ENCODE measurements at places on chromosomes 12 and 14.

DNA sequence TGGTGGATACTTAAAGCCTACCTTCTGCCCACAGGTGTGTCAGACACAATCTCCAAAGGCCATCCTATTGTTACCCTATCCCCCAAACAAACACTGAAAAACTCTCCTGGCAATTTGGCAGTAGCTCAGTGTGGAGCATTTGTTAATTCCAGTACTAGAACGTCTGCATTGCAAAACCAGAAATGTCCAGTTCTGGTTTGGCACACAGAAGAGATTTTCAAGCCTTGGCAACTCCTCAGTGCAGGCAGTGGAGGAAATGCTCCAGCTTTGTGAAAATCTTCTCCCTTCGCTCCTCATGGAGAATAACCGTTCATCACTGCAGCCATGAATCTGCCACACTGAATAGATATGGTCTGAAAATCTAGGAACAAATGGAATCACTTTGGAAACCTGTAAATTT lies 5.3 kb upstream of the SOCS2 start:
- DNase-seq: no peak

- no peak for DNase-seq
Measured at GRCh38 chr12:119460876-119461275, 126.3 kb downstream of the CCDC60 start.

GRCh38 chr12:53222806-53223261 lies 9.2 kb downstream of the RARG start:
- DNase-seq: no peak

GRCh38 chr12:68623059-68623458 lies 12.4 kb downstream of the RAP1B start:
- DNase-seq: no peak

DNA sequence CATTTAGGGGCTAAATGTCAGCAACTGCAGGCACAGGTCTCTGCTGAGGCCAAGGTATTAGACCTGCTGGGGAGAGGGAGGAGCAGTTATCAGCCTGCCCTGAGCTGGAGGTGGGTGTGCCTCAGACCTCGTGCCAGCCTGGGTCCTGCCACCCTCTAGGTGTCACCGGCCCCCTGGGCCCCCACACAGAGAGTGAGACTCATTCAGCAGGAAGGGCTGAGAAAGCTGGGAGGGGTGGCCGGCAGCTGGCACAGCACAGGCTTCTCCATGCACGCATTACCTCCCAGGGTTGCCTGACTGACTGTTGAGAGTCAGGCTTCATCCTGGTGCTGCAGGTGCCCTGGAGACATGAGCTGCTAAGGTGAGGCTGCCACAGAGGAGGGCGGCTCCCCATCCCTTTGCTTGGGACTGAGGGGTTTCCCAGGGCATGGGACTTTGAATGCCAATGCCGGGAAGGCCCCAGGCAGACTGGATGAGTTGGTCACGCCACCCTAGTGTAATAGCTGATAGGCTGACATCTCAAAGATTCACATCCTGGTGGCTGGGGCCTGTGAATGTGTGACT lies 75.3 kb upstream of the C14orf180 start:
- no peak for DNase-seq

DNA sequence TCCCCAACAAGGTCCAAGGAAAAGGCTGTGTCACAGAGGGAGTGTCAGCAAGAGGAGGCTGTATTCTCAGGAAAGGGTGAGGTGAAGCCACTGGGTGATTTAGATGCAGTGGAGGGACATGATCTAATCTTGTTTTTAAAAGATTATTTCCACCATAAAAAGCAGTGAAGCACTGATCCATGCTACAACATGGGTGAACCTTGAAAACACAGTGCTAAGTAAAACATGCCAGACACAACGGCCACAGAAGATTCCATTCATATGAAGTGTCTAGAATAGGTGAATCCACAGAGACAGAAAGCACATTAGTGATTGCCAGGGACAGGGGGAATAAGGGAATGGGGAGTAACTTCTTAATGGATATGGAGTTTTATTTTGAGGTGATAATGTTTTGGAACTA lies 12.8 kb downstream of the RITA1 start:
- no peak for DNase-seq

GRCh38 chr12:92478692-92479091 lies 224.1 kb upstream of the PLEKHG7 start:
- DNase-seq: no peak

DNA sequence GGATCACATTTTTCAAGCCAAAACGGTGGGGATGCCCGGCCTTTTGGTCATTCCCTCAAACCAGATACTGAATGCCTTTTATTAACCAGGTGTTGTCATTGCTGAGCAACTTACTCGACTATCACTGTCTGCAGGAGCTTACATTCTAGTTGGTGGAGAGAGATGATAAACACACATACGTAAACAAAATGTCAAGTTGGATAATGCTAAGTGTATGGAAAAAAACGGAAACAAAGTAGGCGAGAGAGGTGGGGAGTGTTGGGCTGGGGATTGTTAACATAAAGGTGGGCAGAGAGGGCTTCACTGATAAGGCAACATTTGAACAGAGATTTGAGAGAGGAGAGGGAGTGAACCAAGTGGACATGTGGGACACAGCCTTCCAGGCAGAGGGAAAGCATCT lies 4.5 kb downstream of the C12orf43 start:
- DNase-seq: no peak

- no peak for DNase-seq
Measured at GRCh38 chr14:68796418-68797101, 3.7 kb upstream of the ZFP36L1 start.

DNA sequence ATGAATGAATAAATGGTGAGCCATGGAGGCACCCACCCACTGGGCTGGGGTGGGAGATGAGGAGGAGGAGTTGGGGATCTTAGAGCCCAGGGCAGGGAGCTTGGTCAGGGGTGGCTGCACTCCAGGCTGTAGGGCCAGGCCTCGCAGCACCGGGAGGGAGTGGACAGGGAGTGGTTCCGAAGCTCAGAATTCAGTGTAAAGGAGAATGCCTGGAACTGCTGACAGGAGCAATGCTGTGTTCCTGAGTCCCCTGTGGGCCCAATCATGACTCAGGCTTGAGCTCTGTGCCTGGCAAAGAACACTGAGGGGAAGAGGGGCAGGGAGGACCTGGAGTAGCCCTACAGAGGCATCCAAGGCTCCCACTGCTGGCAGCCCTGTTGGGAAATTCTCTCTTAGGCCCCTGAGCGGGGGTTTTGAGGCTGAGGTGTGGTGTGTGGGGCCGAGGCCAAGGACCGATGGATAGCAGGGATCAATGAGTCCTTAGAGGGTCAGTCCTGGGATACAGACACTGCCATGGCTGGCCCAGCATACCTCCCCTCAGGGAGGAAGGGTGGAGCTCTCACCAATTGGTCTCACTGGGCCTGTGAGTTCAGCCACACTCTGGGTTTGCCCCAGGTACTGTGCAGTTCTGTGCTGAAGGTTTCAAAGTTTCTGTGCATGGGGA lies 9.5 kb upstream of the RABGGTA start:
- no peak for DNase-seq

DNA sequence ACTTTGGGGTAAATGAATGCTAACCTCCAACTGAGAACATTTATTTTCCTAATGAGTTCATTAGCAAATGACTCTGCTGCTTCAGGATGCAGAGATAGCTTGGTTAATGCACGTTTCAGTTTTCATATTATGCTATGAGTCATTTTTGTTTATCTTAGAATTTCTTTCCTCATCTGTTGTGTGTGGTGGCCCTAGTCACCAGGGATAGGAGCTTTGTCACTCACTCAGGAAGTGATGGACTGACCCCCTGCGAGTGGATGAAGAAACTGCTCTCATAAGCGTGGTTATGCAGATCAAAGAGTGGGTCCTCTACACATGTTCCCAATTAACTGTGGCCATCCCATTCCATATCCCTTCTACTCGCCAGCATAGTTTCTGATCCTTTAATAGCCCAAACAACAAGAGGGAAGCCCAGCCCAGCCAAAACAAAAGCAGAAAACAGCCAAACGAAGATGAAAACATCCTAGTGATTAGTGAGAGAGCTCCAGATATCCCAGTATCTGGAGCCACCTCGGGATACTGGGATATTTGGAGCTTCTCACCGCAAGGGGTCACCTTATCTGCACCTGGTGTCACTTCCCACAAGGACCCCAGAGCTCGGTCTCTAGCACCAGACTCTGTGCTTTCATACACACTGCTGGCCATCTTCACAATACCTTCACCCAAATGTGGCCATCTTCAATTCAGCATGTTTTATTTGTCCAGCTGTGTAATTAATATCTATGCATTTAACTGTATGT lies 8.6 kb downstream of the TC2N start:
- DNase-seq: no peak

GRCh38 chr12:114812384-114812783 lies 128.4 kb upstream of the TBX3 start:
- no peak for DNase-seq

DNA sequence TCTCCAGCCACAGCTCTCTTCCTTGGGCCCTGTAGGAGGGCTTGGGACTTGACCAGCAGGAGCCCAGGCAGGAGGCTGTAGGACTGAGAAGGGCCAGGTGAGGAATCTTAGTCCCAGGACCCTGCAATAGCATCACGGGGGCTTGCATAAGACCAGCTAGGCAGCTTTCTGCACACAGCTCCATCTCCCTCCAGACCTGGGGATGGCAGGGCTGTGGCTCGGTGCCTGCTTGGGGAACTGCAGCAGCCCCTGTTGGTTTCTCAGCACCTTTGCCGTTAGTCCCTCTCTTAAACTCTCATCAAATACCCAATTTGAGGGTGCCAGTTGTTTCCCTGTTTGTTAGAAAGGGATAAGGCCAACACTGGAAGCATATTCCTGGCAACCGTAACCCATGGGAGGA lies 14.3 kb downstream of the DIO3 start:
- DNase-seq: no peak

DNA sequence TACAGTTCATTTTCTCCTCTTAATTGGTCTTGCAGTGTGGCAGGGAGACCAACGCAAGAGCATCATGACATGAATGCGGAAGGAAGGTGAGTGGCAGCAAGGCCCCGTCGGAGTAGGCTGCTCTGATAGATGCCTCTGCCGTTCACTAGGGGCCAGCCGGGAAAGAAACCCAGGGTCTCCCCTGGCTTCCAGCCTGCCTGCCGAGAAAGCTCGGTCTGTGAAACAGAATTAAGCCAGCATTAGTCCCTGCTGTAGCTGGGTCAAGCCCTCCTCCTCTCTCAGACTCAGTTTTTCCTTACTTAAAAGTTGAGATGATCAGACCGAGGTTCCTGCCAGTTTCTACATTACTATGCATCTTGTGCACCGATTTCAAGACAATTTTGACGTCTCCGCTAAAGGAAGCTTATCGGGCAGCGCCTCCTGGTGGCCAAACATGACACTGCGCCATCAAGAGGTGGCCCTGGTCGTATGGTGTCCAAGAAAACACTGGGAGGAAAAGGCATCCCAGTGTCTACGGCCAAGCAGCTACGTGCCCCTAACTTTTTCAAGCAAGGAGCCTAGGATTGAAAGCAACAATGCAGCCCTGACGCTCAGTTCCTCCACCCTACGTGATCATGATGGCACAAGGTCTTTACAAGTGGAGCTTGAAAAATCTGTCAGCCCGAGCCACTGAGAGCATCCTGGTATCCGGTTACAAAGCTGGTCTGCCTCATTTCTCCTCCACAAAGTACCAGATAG lies 131.6 kb downstream of the KSR2 start:
- DNase-seq: peak; percentile 78

- no peak for DNase-seq
Measured at GRCh38 chr14:63551332-63551731, 8.2 kb upstream of the PPP2R5E start.

GRCh38 chr12:129964300-129964699 lies 60.5 kb upstream of the TMEM132D start:
- no peak for DNase-seq

- DNase-seq: no peak
Measured at GRCh38 chr12:42609605-42610004, 20.1 kb upstream of the PRICKLE1 start.

DNA sequence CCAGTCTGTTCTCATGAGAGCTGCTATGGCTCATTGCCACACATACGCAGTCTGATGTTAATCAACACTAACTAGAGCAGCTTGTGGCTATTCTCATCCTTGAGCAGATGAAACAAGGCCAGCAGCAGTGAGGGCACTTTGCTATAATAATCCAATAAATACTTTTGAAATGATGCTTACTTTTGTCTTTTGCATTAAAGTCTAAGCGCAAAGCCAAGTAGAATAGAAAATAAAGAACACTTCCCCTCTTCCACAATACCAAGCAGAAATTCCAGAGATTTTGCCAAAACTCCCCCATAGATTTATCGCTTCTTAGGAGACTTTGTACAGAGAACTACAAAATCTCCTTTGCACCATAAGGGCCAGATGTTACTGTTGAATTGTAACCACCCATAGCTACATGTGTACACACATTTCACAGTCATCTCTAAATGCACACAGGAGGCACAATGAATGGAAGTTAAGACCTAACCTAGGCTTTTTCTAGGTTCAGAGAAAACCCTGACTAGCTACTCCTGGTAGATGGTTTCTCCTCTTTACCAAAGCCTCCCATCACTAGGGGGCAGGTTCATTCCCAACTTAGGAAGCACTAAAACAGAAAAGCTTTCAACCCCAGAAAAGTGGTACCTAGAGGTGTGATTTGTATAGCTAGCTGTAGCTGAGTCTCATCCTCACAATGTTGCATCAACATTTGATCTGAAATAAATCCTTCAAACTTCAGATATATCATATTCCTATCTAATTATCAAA lies 119.3 kb downstream of the HMGA2 start:
- no peak for DNase-seq

DNA sequence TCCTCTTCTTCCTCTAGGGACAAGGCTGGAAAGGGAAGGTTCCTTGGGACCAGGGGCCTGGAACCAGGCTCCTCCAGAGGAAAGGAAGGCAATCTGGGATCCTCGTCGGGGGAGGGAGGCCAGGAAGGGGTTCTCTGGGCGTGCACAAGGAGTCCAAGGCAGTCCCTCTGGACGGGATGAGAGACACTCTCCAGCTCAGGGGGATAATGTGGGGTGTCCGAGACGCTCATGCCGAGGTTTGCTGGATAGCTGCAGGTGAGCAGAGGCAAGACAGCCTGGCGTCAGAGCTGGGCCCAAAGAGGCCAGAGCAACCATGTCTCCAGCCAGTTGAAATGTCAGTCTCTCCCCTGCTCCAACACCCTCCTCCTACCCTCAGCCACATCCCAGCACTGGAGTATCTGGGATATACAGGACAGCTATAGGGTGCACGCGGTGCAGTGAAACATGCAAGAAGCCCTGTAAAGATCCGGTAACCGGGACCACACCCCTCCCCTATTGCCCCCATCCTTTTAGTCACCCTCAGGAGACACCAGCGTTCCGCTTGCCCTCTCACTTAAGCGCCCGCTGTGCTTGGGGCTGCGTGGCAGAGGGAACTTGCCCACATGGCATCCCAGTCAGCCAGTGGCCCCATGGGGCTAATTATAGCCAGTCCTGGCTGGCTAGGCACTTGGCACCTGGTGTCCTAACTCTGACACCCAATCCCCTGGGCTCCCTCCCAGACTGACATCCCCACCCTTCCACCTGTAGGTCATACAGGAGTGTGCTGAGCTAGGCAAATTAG lies at the start of gene KLHL33:
Gene KLHL33, minus strand, starts transcription at position 585 of the 781 bp plus-strand sequence. Its CDS starts 355 bp downstream, at position 230.
- no peak for DNase-seq

Data from stimulated activated CD4-positive, alpha-beta T cell treated with anti-CD3 and anti-CD28 coated beads, Interleukin-12 subunit alpha, Interleukin-12 subunit beta, amount 100 ng/mL, for 24 hours (primary cell).